Right forelimb (tissue), 1 donor: ENCODE measurements at places on chromosomes 12 and 14.
A peak's percentile ranks its signal among the peaks of the same experiment; 100 is the strongest.

GRCh38 chr14:70962935-70963334, 55.7 kb downstream of the PCNX1 start:
- no peak for DNase-seq

GRCh38 chr12:93698307-93699092, 21.3 kb downstream of the CRADD start:
- DNase-seq, result no peak

DNA sequence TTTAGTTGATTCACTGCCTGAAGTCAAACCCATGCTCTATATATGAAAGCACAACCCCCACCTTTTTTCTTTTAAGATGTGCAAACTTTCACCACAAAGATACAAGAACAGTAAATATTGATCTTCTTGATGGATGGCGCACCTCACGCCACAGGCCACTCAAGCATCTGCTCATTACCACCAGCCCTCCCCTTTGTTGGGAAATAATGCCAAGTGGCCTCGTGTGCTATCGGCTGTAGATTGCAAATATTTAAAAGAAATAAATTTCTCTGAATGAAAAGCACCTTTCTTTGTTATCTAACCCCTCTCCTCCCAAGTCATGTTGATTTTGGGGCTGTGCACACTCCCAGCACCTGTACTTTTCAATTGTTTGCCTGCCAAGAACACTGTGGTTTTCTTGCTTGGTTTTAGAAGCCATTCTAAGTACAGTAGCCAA, 122.7 kb downstream of the C12orf42 start:
- DNase-seq, result no peak

DNA sequence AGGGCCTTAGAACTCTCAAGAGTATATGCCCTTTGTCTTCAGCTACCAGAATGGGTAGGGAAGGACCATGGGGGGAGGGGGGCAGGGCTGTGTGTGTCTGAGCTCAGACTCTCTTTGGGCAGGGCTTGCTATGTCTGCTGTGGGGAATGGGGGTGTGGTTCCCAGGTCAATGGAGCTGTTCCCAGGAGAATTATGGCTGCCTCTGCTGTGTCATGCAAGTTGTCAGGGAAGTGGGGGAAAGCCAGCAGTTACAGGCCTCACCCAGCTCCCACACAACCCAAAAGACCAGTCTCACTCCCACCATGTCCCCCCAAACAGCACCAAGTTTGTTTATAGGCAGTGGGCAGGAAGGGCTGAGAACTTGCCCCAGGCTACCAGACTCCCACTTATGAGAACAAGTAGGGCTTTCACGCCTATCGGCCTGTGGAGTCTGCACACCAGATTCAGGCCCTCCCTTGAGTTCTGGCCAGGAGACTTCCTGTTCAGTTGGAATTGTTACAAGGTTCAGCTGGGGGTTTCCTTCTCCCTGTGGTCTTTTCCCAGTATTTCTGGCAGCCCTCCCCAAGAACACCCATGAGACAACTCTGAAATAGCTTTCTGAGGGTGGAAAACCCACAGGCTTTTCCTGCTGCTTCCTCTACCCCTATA, 6.1 kb upstream of the SERPINA11 start:
- no peak for DNase-seq

DNA sequence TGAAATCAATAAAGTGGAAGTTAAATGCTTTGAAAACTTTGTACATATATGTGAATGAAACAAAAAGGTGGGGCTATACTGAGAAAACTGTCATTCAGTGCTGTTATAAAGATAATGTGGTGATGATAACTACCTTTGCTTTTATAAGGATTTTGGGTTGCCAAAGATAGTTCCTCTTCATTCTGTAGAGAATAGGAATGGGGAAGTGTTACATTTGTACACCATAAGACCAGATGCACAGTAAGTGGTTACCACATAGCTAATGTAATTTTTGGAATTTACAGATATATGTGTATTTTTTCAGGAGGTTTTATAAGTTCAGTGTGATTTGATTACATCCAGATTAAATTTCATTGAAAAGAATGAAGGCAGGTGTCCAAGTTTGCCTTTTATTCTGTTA, 18.1 kb downstream of the RAB21 start:
- DNase-seq, result no peak

GRCh38 chr12:113070117-113070906, 13.8 kb downstream of the DTX1 start:
- DNase-seq, result no peak

GRCh38 chr14:96085369-96085768, 46.2 kb downstream of the C14orf132 start:
- DNase-seq, result no peak

GRCh38 chr12:25752710-25753309, 199.7 kb upstream of the LMNTD1 start:
- DNase-seq, result peak; percentile 53

DNA sequence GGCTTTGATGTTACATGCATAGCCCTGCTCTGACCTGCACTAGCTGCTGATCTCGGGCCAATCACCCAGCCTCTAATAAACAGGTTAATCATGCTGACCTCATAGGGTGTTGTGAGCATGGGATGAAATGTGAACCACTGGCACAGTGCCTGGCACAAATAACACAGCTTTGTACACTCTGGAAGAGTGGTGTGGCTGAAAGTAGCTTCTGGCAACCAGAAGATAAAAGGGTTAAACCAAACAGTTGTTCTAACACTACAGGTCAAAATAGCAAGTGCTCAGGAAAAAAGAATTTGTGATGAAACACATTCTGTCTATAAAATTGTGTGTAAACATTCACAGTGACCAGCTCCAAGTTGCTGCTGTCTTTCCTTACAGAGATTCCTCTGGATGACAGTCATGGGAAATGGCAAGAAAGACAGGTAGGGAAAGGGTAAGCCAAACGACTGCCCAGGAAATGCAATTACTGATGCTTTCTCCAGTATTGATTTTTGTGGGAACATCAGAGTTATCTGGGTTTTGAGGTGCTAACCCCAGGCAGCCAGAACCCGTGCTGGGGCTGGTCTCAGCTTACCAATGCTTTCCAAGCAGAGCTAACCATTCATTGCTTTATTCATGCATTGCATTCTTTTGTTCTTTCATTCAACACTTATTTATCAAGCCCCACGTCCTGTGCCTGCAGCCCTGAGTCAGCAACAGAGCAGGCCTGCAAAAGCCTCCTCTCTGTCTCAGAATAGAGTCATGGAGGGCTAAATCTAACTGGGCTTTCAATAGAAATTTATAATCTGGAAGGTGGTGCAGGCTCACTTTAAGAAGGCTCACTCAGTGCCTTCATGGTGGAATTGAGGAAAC, 38.1 kb upstream of the CAPRIN2 start:
- DNase-seq, result no peak

DNA sequence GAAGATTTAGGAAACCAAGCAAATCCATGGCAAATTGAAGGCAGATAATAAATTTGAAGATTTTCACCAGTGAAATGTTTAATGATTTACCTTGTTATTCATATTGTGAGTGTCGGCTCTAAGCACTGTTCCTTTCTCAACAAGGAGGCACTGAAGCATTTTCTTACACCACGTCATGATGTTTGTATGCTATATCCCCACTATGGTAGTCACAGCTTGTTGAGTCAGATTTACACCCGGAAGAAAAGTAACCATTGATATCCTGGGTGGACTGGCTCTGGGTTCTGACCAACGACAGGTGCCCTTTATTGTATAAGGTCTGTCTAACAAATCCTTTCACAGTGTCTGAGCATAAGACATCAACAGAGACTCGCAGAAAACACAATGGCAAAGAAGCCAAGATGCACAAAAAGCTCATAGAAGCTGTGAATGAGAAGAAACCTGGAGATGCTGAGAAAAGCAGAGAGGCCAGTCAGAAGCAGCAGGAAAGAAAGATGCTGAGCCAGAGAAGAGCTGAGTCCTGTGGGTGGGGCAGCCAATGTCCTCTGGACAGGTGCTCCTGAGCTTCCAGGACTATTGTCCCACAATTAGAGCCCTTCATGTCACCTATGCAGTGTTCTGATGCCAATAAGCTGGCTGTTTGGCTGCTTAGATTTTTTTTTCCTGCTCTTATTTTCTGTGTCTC, 49.7 kb upstream of the ARHGAP5 start:
- no peak for DNase-seq

GRCh38 chr12:80717856-80718255, 1.1 kb downstream of the MYF5 start:
- no peak for DNase-seq

DNA sequence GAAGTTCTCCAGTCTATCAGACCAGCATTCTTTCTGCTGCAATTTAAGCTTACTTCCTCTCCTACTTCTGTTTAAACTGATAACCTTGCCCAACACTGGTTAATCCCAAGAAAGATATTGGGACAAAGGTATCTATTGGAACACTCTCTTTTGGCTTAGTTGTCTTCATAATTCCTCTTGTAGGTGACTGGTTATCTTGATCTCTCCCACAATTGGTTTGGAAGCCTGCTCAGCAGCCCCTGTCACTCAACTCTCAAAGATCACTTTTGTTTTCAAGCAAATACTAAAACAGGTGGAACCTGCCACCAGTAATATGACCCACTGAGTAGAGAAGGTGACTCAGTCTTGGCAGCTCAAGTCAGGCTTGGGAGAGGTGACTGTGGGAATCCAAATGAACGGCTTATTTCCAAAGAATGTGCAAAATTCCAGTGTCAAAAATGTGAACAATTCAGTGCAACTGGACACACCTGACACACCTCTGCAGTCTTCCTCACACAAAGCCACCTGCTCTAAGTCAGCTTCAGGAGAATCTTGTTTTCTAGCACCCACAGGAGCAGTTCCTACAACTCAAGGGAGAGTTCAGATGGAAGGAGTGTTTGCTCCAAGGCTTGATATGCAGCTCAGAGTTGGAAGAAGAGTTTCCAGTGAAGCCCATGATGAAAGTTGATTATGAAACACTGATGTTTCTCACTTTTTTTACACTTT, 83.2 kb upstream of the SLC38A2 start:
- no peak for DNase-seq

DNA sequence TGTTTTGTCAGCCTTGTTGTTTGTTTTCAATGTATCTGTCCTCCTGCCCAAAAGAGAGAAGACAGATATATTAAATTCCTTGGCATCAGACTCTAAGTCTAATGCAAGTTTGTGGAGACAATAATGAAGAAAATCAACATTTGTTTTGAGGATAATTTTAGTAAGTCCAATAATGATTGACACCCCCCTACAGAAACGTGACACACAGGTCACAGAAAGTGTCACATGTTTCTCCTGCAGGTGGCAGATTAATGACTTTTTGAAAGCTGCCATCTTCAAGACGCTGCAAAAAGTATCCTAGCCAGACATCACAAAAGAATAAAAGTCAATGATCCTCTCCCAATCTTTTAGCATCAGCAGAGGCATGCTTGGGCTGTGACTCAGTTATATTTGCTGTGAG, 378.8 kb upstream of the TMPO start:
- DNase-seq, result no peak

GRCh38 chr12:93680006-93680405, 2.8 kb downstream of the CRADD start:
- no peak for DNase-seq

GRCh38 chr12:45509187-45509586, 220.3 kb upstream of the ARID2 start:
- DNase-seq, result no peak

DNA sequence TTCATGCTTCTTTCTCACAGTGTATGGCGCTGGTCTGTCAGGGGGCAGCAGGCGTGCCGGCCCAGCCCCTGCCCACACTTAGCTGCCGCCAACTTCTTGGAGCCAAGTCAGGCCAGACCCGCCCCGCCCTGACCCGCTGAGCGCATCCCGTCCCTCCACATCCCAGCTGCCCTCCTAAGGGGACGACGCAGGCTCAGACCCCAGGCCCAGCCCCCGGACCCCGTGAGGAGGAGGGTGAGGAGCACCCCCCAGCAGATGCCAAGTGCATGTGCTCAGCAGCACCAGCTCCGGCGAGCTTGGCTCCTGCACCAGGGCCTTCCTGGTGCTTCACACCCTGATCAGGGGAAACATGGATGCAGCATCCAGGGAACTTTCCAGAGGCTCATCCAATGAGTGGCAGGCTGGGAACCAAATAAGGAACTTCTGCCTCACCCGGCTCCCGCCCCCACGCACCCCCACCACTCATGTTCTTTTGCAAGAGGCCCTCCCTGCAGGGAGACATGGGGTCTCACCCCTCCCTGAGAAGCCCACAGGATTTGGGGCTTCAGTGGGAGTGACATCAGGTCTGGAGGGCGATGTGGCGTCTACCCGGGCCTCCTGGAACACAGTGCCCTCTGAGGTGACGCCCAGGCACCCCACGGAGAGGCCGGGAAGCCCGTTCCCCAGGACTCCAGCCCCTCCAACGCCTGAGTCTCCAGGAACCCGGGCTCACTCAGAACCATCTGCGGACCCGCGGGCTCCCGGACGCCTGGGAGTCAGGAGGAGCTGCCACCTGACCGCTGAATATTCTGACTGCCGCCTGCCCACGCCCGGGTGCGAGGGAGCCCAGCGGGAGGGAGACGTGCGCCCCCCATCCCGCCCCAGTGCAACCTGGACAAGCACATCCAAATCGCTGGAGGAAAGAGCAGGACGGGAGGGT, 70.0 kb upstream of the GALNT9 start:
- DNase-seq, result no peak

- DNase-seq, result no peak
Measured at GRCh38 chr12:5176036-5176435, 132.4 kb downstream of the KCNA5 start.

- no peak for DNase-seq
Measured at GRCh38 chr14:58830121-58830520, 192.4 kb downstream of the DACT1 start.

DNA sequence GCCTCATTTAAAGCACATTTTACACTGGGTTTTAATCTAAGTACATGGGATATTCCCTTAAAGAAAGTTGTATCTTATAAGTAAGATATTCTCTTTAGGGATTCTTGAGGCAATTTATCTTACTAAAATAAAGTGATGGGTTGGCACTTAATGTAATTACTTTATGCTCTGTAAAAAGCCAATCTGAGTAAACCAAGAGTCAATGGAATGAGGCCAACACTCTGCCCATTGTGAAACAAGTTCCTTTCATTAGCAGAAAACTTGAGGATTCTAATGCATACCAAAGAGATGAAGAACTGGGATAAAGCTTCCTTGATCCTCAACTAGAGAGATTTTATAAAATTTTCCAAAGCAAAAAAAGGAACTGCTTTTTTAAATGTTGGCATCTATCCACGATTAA, 121.2 kb downstream of the METTL25 start:
- no peak for DNase-seq

DNA sequence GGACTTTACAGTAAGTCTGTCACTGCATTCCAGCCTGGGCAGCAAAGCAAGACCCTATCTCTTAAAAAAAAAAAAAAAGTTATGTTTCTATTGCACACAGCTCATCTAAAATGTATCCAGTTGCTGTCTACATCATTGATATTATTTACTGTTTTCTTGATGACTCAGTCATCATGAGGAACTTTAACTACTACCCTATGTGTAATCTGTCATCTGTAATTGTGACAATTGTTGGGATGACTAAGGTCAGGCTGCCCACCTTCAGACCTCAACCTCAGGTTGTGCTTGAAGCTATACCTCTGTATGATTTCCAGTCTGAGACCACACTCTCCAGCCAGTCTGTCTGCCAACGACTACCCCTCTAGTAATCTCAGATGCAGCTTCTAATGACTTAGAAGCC, 15.3 kb downstream of the PPP1R13B start:
- DNase-seq, result no peak

GRCh38 chr12:129226851-129227250, 373.6 kb downstream of the GLT1D1 start:
- no peak for DNase-seq
